Cardiac muscle cell (in vitro differentiated cells and primary cell): ENCODE measurements at places on chromosomes 3 and 15.

DNA sequence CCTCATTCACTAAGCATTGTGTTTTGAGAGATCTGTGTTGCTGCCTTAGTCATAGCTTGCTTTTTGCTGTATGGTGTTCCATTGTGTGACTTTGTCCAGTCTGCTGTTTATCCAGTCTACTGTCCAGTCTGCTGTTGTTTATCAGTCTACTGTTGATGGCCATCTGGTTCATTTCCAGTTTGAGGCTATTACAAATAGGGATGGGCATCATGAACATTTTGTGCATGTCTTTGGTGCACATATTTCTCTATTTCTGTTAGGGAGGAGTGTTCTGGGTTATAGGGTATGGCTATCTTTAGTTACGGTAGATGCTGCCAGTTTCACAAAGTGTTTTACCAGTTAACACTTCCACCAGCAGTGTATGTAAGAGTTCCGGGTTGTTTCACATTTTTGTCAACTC, 22.2 kb upstream of the CLEC3B start:
- DNase-seq = no peak

GRCh38 chr15:93087825-93088199, 1.2 kb downstream of the RGMA start:
- DNase-seq = peak; percentile 72

DNA sequence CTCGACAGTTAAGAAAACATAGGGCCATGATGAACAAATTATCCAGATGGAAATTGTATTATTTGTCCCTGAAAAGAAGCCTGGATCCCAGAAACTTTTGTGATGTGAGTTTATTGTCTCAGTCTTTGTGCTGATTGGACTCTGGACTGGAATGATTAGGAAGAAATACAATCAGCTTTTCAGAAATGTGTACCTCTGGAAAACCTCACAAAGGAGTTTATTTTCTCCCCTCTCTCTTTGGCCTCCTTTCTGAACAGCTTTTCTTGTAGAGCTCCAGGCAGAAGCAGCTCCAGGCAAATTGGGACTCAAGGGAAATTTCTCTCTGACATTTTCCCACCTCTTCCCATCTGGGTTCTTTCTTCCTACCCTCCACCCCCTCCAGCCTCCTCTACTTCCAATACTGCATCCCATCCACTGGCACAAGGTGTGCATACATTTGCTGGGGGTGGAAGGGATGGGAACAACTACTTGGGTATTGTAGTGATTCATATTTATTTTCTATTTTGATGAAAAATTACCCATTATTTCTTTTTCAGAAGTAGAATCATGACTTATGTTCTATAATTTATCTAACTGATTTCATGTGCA, 119.7 kb downstream of the CD47 start:
- DNase-seq = no peak

GRCh38 chr3:16012086-16012485, 162.4 kb upstream of the GALNT15 start:
- no peak for DNase-seq

- no peak for DNase-seq
Observed at GRCh38 chr15:60406513-60407414, 9.0 kb upstream of the ANXA2 start.
